ENCODE measurements at places on chromosomes 3 and 15.

DNA sequence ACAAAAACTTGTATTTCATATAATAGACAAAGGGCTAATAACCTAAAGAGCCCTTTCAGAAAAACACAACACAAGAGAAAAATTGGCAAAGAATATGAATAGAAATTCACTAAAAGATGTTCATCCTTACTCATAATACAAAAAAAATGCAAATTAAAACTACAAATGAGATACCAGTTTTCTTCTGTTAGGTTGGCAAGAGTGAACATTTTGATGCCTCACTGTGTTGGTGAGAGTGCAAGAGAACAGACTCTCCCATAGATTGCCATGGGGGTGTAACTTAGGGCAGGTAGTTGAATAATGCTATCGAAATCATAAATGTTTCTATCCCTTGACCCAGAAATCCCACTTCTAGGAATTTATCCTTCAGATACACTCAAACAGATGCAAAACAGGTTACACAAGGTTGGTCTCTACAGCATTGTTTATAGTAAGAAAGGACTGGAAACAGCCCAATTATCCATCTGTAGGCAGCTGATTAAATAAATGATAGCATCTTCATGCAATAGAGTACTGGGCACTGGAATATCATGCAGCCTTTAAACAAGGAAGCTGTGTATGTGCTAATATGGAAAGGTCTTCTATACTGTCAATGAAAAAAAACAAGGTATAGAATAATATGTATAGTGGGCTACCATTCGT is 146.3 kb downstream of the TLE3 start:
- DNase-seq: no peak

DNA sequence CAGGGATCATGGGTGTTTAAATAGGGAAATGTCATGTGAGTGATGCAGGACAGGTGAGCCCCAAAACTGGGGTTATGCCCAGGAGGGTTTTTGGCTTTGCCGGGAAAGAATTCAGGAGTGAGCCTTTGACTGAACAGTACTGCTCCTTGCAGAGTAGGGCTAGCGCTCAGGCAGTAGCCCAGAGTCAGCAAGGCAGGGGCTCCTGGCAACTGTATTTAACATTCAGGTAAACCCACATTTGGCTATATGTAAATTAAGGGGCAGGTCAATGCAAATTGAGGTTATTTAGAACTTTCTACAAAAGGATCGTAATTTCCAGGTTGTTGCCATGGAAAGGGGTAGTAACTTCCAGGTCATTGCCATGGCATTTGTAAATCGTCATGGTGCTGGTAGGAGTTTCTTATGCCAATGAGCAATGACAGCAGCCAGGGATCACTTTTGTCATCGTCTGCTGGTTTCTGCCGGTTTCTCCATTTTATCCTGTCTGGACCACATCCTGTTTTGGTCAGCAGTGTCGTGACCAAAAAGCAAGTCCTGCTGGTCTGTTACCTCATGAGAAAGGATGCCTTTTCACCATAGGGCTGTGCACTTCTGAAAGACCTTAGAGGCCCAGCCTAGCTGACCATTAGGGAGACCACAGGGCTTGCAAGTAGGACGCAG is 24.3 kb downstream of the MTHFS start:
- DNase-seq: peak; percentile 44

GRCh38 chr15:43516185-43516584 is 1.2 kb upstream of the MAP1A start:
- no peak for DNase-seq

DNA sequence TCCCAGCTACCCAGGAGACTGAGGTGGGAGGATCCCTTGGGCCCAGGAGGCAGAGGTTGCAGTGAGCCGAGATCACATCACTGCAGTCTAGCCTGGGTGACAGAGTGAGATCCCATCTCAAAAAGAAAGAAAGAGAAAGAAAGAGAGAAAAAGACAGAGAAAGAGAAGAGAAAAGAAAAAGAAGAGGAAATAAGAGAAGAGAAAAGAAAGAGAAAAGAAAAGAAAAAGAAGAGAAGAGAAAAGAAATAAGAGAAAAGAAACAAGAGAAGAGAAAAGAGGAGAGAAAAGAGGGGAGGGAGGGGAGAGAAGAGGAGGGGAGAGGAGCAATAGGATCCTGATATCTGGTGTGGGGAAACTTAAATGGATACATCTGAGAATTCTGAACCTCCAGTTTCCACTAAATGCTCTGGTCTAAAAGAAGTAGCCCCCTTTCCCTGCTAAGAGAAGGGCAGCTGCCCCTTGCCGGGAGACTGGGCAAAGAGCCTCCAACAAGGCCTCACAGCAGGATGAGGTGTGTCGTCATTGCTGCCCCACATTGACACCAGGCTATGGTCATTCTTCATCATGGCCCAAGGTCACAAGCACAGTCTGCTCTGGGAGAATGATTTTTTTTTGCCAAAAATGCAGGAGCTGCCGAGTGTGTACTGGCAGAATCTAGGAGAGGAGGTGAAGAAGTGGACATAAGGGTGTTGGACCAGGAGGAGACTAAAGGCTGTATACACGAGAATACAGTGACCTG is 21.1 kb upstream of the COMMD4 start:
- DNase-seq: no peak

DNA sequence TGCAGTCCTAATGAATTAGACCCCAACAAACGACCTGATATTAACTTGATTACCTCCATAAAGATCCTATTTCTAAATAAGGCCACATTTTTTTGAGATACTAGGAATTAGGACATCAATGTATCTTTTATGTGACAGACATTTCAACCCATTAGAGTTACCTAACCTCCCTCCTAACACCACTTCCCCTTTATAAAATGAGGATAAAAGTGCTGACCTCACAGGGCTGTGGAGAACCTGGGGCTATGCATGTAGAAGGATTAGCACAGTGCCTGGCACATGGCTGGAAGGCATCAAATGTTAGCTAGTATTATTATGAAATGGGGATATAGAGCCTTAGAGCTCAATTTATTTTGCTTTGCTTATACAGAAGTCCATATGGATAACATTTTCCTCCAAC is 53.5 kb upstream of the LRRN1 start:
- DNase-seq: no peak

GRCh38 chr3:129927072-129927471 is 33.6 kb upstream of the TMCC1 start:
- DNase-seq: no peak

DNA sequence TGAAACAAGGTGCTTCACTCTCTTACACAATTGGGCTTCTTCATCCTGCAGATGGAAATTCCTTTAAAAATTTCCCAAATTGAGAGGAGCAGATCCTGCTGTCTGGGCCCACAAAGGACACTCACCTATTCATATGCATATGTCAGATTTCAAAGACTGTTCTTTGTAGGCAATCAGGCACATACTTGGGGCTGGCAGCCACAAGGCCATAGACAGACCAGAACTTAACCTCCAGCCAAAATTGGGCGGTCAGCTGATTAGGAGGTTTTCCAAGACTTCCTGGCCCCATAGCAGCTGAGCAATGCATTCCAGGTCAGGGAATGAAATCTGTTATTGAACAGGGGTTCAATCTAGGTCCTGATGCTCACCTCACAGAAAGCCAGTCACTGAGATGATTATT is 15.0 kb upstream of the HPS3 start:
- DNase-seq: no peak

DNA sequence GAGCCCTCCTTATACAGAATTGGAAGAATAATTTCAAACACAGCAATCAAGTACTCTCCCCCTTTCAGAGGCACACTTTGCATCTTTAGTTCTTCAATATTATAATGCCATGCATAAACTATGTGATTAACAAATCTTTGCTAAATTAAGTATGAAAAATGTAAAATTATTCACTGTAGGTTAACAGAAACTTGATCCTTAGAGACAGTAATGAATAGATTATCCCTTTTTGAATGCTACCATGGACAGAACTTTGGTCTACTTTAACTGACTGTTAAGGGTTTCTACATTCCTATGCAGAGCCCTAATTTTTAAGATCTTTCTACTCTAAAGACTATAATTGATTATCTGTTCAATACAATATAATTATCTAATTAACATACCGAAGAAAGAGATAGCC is 25.7 kb upstream of the XXYLT1 start:
- DNase-seq: no peak

DNA sequence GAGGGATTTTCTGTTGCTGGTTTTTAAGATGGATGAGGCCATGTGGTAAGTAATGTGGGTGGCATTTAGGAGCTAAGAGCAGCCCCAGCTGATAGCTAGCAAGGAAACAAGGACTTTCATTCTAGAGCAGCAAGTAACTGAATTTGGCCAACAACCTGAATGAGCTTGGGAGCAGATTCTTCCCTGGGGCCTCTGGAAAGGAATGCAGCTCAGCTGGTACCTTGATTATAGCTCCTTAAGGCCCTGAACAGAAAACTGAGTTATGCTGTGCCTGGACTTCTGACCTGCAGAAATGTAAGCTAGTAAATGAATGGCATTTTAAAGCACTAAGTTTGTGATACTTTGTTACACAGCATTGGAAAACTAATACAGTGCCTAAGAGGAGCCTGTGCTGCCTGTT is 565.5 kb downstream of the PDCD6IP start:
- no peak for DNase-seq

DNA sequence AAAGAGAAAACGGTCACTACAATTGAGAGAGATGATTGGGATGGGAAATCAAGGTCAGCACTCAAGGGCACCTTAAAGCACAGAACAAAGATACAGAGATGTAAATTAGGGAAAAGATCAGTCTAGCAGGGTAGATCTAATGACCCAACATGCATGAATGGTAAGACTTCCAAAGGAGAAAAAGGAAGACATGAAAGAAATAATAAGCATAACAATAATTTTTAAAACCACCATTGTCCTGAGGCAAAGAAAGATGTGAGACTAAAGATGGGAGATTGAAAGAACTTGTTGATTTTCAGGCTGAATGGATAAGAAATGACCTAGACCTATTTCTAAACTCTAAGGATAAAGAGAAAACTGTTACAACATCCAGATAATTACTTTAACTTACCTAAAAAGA is 34.8 kb upstream of the AMOTL2 start:
- DNase-seq: no peak

- DNase-seq: no peak
Measured at GRCh38 chr3:45103334-45103733, 42.8 kb downstream of the CDCP1 start.

DNA sequence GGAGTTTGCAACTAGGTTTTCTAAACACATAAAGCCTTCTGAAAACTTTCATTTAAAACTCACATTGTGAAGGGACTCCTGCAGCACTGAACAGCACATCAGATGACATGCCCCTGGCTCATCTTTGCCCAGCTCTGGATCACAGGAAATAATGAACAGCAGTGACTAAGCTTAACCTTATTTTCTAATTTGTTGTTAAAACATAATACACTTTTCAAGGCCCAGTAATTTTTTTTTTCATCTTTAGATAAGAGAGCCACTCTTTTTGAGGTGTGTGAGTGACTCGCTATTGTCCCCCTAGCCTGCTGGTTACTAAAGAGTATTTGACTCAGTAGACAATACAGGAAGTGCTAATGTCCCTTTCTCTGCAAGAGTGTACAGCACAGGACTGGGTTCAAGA is 204.0 kb downstream of the OSBPL10 start:
- no peak for DNase-seq

- DNase-seq: no peak
Measured at GRCh38 chr3:109648027-109648426, 310.7 kb upstream of the DPPA4 start.

DNA sequence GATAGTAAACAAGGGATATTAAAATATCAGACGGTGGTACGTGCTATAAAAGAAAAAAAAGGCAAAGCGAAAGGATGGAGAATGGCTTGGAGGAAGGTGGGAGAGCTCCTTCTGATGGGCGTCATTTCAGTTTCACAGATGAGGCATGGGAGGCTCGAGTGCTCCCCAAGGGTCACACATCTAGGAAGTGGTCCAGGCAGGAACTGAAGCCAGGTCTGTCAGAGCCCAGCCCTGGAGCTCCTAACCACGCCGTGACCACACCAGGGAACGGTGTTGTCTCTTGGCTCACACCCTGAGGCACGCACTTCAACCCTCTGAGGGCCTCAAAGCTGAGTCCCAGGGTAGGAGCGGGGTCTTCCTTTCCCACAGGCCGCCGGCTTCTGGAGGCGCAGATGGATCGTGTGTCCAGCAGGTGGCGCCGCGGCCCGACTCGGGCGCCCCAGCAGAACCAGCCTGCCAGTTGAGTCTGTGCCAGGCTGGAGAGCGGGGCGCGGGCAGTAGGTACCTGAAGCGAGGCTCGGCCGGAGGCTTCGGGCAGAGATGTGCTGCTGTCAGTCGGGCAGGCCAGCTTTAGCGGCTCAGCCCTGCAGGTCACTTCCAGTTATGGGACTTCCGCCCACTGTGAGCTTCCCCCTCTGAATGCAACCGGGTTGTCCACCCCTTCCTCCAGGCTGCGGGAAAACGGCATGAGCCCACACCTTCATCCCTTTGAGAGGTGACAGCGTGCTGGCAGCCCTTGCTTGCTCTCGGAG is 68.1 kb downstream of the SLC6A1 start:
- peak; percentile 33 for DNase-seq

GRCh38 chr3:16896820-16897219 is 12.1 kb downstream of the PLCL2 start:
- no peak for DNase-seq

DNA sequence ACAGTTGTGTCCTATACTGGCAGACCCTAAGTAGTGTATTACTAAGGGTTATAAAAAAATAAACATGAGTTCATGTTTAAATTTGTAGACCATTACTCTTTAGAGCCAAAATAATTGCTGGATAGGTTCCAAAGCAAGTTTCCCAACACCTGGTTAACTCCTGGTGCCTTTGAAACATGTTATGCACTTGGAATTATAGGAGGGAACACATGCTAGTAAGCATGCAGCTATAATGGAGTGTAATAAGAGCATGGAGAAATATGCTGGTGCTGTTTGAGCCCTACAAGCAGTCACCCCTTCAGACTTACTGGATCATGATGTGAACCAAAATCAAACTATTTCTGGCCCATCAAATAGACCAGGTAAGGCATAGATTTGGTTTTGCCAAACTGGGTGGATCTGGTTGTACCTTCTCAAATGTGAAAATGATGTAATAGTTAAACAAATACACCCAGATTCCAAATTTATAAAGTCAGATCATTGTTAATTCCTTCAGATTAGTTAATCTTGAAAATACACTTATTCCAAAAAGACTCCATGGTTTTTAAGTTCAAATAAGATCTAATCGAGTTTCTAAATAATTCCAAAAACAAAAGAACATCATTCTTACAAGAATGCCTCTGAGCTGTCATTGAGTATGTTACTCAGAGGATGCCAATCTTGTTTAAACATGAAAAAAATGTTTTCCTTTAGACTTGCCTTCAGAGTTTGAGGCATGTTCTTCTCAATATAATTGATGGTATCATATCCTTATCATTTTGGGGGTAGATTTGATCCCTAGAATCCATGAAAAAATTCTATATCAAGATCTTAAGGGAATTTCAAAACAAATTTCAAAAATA is 69.3 kb downstream of the LRRC28 start:
- no peak for DNase-seq

GRCh38 chr3:115547207-115547606 is 76.1 kb upstream of the GAP43 start:
- DNase-seq: no peak

DNA sequence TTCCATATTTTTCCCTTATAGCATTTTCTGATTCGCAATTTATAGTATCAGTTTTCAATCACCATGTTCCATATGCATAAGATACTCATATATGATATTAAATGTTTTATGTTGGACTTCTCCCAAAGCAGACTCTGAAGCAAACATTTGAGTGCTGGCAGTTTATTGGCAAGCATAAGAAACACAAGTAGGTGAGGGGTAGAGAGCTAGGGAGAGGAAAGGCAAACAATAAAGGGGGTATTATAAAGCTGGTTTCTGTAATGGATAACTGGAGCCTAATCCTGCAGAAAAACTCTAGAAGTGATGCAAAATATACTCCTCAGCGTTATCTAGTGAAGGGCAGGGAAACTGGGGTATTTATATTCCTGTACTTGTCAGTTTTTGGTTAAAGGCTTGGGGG is 491.5 kb upstream of the TGFBR2 start:
- DNase-seq: no peak

- DNase-seq: peak; percentile 44
Measured at GRCh38 chr15:83106994-83107840, at the start of gene TM6SF1. Gene TM6SF1, plus strand, starts transcription at chr15:83107645. Its CDS starts 36 bp downstream, at chr15:83107681.
